Gastroesophageal sphincter (tissue), 4 donors: ENCODE measurements at places on chromosomes 2 and 18. TPM values are rescaled to one million over a fixed set of nuclear protein-coding genes. Genes with fewer than 3 reads are reported as not detected.

CKAP2L gene
- 0.50 TPM for total RNA-seq

DNA sequence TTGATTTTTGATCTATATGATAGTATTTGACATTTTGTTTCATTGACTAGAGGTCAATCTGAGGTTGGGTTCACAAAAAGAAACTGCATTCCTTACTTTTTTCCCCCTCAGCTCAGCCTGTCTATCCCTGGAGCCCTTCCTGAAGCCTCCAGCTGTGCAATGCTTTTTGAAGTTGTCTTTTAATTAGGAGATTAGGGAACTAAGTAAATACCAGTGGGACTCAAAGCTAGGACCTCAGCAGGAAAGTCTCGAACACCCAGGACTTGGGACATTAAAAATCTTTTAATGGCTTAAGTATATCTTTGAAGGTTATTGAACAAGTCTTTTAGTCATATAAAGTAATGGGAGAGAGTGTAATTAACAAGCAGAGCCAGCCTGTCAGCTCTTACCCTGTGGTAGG, 220.2 kb downstream of the PDE11A start:
- no peak for ATAC-seq

DNA sequence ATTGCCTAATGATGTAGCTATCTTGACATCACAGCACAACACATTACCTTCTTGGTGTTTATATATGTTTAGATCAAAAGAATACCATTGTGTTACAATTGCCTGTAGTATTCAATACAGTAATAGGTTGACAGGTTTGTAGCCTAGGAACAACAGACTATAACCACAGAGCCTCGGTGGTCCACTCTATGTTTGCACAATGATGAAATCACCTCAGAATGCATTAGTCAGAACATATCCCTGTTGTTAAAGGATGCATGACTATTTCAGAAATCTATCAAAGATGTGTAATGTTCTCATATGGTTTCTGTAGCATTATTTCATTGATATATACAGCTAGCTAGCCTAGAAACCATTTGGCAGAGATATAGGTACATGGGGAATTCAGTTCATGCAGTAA, 8.9 kb downstream of the METTL5 start:
- ATAC-seq = no peak

DNA sequence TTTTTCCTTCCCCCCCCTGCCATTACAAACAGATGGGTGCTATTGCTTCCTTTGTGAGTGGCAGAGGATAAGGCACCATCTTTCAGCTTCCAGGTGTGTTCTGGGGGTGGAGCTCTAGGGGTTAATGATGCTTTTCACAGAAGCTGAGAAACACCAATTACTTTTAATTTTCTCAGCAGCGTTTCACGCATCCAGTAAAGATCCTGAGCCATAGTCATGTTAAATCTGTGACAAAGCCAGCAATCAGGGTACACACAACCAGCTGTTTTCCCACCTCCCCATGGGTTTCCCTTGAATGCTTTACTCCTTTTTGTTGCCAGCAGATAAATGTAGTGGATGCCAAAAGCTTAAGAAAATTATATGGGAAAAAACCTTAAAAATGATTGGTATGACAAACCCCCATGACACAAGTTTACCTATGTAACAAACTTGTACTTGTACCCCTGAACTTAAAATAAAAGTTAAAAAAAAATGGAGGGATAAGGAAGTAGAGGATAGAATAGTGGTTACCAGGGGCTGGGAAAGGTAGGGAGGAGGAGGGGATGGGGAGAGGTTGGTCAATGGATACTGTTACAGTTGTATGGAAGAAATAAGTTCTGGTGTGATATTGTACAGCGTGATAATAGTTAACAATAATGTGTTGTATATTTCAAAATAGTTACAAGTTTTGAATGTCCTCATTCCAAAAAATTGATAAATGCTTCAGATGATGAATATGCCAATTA, 70.0 kb downstream of the ACOXL start:
- no peak for ATAC-seq

LYPD6B gene
- not detected for total RNA-seq

DNA sequence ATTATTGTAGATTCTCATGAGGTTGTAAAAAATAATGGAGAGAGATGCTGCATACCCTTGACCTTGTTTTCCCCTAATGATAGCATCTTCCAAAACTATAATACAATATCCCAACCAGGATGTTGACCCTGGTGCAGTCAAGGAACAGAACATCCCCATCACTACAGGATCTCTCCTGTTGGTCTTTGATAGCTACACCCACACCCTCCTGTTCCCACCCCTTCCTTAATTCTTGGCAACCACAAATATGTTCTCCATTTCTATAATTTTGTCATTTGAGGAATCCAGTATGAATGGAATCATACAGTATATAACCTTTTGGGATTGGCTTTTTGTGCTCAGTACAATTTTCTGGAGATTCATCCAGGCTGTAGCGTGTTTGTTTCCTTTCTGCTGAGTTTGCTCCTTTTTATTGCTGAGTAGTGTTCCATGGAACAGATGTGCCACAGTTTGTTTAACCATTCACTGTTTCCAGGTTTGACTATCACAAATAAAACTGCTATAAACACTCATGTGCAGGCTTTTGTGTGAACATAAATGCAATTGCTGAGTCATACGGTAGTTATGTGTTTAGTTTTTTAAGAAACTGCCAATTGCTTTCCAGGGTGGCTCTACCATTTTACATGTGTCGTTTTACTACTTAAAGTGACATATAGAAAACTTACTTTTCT, 22.2 kb downstream of the MCFD2 start:
- no peak for ATAC-seq

DNA sequence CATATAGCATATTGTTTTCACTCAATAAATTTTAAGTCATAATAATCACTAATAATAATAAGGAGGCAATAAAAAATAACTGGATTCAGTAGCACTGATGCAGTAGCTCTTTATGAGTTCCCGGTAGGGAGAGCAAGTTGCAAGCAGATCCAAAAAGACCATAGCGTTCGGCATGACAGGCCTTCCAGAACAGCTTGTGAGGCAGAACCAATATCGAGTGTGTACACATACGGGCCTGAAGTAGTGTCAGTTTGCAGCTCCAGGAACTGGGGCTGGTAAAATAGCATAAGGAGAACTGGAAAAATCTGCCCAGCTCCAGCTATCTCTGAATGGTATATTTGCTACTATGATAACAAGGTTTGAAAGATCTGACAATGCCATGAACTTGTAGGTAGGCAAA, 1607.8 kb upstream of the PIK3C3 start:
- no peak for ATAC-seq

DNA sequence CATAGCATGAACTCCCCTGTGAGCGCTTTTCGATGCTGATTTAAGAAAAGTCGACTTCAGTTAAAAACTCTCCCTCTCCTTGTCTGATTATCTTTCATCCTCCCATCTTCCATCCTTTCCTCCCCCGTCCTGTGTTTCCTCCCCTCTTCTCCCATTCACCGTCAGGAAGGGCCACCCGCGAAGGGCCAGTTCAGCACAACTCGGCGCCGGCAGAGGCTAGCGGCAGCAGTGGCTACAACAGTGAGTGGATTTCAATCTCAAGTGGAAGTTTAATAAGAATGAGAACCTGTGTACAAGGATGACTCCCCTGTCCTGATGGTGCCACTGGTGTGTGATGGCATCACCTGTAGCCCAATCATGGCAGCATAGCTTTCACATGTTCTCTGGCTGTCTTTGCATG, 106.9 kb downstream of the PRKRA start:
- ATAC-seq = no peak

DDX18 gene
- total RNA-seq = 64.1 TPM

GRCh38 chr2:19362094-19362754, 3.8 kb upstream of the OSR1 start:
- ATAC-seq = no peak

- ATAC-seq = no peak
Observed at GRCh38 chr2:230990899-230991150, 5.1 kb upstream of the SPATA3 start.

DNA sequence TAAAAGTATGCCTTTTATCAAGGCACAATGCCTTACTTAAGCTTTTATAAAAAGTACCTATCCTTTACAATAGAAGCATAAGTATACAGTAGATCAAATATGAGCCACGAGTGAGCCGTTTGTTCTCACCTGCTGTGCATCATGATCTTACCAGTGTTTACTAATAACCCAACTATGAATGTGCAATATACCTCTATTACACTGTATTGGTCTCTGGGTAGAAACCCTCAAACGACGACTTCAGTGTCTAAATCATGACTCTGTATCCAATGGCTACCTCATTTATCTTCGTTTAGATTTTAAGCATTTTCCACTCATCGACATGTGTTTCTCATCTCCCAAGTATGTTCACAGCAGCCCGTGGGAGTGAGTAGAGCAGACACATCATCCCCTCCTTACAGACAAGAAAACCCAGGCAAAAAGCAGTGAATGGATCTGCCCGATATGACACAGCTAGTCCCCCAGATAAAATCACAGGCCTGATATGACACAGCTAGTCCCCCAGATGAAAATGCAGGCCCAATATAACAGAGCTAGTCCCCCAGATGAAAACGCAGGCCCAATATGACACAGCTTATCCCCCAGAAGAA, 279.8 kb downstream of the TNS1 start:
- no peak for ATAC-seq

- ATAC-seq = no peak
Observed at GRCh38 chr2:23293063-23293462, 91.9 kb upstream of the KLHL29 start.

- ATAC-seq = no peak
Observed at GRCh38 chr18:60411715-60412114, 39.1 kb upstream of the MC4R start.

STK17B gene
- 3.6 TPM for total RNA-seq

- no peak for ATAC-seq
Observed at GRCh38 chr2:235611349-235611748, 117.5 kb downstream of the AGAP1 start.

GRCh38 chr2:172922306-172922705, 153.3 kb upstream of the MAP3K20 start:
- ATAC-seq = no peak

- peak; percentile 8 for ATAC-seq
Observed at GRCh38 chr2:219447242-219448098, 12.8 kb downstream of the SPEG start.

RFTN2 gene
- total RNA-seq = 8.9 TPM

GATA6 gene
- 9.5 TPM for total RNA-seq

GRCh38 chr2:182066400-182067087, 80.9 kb downstream of the PPP1R1C start:
- no peak for ATAC-seq

GRCh38 chr18:43160509-43160908, 45.0 kb upstream of the RIT2 start:
- no peak for ATAC-seq

PRSS56 gene
- not detected for total RNA-seq
